ENCODE measurements at places on chromosomes 16 and 17.
A peak's percentile ranks its signal among the peaks of the same experiment; 100 is the strongest.

- no peak for DNase-seq
Observed at GRCh38 chr16:3015865-3016521, 2.0 kb downstream of the CLDN6 start.

DNA sequence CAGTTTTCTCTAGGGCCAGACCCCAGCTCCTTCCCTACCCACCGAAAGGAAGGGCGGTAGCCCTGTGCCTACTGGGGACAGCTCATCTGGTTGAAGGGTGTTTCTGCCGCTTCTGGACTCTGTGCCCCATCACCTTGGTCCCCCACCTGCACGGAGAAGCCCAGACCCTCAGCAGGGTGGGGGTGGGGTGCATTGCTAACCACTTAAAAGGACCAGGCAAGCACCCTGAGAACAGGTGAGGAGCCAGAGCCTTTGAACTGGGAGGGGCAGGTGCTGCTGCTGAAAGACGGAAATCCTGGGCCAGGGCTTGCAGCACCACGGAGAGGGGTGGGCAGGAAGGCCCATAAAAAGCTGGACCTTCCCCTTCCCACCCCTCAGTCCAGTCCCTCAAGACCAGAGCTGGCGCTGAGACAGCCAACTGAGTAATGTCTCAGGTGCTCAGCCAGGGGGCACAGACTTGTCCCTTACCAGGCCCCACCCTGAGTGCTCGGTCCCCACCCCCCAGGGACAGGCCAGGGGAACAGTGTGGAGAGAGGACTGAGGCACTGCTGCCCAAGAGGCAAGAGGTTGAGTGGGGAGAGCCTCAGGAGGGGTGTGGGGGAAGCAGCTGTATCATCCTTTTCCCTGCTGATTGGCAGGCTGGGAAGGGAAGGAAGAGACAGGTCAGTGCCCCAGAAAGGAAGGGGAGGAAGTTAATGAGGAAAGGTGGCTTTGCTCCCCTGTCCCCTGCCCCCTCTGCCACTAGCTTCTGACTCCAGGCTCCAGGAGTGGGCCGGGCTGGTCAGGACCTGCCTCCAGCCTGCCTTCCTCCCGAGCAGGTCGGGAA is 10.9 kb upstream of the SP2 start:
- no peak for DNase-seq

DNA sequence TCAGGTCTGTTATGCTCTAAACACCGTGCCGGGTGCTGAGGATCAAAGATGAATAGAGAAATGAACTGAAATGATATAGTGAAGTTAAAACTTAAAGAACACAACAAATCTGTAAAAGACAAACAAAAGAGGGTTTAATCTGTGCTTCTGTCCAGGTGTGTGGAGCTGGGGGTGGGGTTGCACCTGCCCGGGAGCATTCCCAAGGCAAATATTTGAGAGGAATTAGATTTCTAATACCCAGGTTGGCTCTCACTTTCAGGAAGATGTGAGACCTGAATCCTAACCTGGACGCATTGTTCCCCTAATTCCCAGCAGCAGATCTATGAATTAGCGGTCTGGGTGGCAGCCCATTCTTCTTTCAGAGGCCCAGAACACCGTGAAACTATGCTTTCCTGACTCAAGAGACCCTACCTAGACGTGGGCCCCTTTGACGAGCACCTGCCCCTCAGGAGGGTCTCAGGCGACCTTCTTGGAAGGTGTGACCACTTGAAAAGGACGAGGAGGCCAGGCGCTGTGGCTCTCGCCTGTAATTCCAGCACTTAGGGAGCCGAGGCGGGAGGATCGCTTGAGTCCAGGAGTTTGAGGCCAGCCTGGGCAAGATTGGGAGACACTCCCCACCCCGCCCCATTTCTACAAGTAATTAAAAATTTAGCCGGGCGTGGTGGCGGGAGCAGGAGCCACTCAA is 677 bp upstream of the RANGRF start:
- no peak for DNase-seq

- DNase-seq: peak; percentile 9
Observed at GRCh38 chr16:69410219-69410990, 14.0 kb upstream of the CYB5B start.

- no peak for DNase-seq
Observed at GRCh38 chr17:29659155-29659554, 36.4 kb upstream of the CORO6 start.

GRCh38 chr17:6910987-6911603 is 79.6 kb upstream of the TEKT1 start:
- no peak for DNase-seq

DNA sequence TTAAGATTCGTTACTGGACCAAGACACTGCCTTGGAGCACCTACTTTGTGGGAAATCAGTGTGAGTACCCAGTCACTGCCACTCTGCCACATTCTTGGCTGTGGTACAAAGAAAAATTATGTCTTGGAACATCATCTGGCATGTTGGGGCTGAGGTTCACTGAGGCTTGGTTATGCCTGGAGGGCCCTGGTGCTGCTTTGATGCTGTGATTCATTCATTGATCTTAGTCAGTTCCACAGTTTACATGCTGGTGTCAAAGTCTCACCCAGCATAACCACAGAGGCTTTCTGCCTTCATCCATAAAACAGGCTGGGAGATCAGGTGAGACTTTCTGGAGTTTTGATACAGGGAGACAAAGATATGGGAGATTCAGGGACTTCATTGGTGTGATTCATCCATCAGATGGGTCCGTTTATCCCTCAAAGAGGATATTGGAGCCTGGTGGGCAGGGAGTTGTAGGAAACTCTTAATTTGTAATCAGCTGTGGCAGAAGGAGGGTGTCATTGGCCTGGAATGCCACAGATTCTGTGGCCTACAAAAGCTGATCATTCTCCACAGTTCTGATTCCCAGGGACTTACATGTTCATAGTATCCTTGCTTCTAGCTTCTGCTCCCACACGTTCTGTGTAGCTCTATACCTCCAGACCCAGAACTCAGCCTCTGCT is 322.5 kb downstream of the PMP22 start:
- no peak for DNase-seq

- DNase-seq: peak; percentile 59
Observed at GRCh38 chr17:69654981-69655855, 240.7 kb downstream of the MAP2K6 start.

DNA sequence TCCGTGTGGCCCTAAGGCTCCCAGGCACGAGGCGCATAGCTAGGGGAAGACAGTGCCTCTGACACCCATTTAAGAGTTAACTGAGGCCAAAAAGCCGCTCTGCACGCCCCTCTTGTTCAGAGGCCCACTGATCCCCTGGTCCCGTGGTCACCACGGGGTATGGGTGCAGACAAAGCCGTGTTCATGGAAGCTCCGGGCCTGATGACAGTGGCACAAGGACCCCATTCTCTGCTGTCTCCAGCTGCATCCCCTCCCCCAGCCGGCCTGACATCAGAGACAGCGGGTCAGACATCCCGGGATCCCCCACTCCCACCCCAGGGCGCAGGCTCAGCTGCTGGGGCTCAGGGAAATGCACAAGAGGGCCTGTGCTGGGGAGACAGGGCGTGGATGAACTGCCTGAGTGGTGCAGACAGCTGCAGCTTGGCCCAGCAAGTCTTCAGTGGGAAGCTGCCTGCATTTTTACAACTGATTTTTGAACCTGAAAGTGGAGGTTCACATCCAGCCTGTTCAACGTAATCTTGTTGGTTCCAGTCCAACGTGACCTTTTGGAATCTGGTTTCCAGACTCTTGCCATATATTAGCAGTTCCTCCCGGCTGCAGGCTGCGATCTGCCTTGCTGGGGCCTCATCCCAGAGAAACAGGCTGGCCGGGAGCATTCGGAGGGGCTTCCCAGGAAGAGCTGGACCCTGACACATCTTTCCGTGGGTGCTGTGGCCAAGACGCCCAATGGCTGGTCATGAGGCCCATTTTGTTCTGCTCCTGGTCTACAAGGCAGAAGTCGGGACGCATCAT is 9.7 kb upstream of the BAHCC1 start:
- DNase-seq: no peak

DNA sequence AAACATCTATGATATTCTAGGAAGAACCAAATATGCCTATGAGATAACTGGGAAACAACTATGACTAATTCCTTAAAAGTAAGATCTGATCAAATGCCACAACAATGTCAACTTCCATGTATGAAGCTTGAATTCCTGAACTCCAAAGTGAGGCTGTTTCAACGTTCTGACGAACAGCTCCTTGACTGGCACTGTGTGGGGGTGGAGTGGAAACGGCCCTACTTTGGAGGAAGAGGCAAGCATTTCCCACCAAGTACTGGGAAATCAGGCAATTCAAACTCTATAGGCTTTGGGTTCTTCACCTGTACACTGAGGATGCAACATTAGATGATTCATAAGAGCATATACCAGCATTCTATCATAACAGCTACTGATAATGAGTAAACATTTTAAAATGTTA is 187.2 kb downstream of the CDK5R1 start:
- no peak for DNase-seq

- DNase-seq: no peak
Observed at GRCh38 chr17:32143527-32143870, 1.2 kb downstream of the RHOT1 start.

GRCh38 chr16:59971264-59971663 is 1237.1 kb upstream of the GOT2 start:
- DNase-seq: no peak

GRCh38 chr17:30239089-30239462 is 3.6 kb upstream of the SLC6A4 start:
- no peak for DNase-seq

DNA sequence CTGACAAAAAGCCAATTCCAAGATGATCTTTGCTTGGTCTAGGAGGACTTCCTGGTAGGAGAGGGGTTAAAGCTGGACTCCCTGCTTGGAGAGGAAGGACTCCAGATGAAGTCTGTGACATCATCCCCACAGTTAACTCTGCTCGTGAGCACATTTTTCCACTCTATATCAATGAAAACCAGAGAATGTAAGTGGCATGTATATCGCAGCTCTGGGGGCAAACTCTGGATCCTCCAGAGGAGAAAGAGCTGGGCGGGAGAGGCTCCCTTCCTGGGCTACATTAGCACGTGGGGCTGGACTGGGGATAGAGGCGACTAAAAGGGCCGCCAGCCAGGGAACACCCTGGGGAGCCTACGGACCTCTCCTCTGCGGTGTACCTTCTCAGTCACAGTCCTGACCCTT is 34.1 kb downstream of the HIC1 start:
- no peak for DNase-seq

- DNase-seq: no peak
Observed at GRCh38 chr17:80979547-80980378, 11.9 kb upstream of the CHMP6 start.

- DNase-seq: no peak
Observed at GRCh38 chr16:28935346-28935745, 3.6 kb downstream of the CD19 start.

DNA sequence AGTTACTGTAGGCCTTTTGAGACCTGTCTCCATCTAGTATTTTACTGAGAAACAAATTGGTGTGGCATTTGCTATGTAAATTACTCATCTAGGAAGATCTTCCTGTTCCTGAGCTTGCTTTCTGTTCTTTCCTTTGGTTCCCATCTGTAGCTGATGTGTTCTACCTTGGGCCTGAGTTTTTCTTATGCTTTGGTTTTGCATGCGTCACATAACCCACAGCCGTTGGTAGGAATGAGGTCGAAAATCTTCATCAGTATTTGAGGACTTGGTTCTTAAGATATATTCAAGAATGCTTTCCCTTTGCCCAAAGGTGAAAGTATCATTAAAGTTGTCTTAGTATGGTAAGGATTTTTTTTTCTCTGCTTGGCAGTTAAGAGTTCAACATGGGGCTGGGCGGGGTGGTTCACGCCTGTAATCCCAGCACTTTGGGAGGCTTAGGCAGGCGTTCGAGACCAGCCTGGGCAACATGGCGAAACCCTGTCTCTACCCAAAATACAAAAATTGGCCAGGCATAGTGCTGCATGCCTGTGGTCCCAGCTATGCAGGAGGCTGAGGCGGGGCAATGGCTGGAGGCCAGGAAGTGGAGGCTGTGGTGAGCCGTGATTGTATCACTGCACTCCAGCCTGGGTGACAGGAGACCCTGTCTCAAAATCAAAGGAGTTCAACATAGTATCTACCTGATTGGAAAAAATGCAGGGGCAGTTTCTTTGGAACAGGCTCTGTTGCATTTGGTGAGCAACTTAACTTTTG is 28.8 kb downstream of the IST1 start:
- no peak for DNase-seq

DNA sequence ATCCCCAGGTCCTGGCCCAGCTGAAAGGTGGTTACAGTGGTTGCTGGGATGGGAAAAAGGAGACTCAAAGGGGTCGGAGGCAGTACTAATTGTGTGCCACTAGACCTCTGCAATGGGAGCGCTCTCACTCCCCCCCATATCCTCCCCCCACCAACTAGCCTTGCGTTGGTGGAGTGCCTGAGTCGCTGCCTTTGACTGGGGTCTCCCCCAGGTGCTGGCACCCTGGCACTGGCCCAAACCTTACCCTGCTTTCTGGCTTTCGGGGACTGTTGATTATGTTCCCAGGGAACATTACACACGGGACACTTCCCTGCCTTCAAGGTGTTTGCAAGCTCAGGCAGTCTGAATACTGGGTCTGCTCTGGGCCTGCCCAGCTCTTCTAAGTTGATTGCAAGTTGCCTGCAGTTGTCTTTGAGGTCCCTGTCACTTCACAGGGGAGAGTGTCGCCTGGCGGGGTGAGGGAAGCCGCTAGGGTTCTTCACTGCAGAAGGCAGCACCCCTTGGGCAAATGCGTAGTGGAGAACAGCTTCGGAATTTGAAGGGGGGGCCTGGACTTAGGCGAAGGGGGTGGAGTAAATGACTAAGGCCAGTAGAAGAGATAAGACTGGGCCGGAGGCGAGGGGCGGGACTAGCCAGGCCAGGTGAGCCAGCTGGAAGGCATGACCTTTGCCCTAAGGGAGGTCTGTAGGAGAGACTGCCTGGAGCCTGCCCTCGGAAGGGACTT is 98.0 kb downstream of the RAB11FIP4 start:
- DNase-seq: no peak

DNA sequence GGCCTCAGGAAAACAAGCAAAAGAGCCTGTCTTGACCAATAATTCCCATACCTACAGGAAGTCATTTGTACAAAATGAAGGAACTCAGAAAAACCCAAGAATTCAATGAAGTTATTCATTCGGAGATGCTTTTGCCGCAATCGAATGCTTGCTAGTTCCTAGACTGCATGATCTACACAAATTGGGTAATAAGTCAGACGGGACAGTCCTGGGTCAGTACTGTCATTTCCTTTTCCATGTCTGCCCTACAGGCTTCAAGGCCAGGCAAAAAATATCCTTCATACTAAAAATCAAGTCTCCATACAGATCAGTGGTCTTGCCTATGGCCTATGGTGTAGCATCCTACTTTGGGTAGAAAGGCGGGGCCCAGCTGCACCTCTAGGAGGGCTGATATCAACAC is 71.4 kb downstream of the CFDP1 start:
- DNase-seq: no peak

GRCh38 chr17:49071106-49071505 is 61.5 kb upstream of the B4GALNT2 start:
- DNase-seq: no peak

All from AG04449 (cell line).